ENCODE measurements at places on chromosomes 13 and 19.

DNA sequence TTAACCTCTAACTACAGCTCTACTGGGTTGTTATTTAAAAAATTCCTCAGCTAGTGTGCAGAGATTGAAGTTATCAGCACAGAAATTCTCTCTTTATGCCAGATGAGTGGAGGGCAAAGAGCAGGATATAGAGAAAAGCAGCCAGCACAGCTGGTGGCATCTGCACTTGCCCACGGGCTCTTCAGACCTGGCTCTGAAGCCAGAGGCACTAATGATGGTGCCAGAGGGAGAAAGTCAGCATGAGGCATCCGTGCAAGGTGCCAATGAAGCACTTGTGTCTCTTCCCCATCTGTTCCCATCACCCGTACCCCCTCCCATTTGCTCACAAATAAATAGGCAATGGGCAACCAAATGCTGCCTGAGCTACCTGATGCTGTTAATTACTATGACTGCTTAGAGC, 138.9 kb downstream of the OLFM4 start:
- DNase-seq, result no peak

DNA sequence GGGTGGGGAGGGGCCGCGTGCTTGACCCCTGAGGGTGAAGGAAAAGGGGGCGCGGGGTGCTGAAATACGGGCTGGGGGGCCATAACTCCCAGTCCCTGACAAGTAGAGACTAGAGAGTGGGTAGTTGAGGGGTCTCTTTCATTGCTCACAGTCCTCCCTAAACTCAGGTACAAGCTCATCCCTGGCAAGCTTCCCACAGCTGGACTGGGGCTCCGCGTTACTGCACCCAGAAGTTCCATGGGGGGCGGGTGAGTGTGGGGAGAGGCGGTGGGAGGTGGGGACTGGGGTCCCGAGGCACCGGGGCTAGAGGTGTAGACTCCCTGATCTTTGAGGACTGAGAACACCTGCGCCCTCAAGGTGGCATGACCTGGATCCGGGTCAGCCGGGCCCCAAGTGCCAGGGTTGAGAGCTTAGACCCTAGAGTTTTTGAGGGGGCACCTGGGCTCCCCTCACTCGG, 1.3 kb downstream of the ETV2 start:
- no peak for DNase-seq

DNA sequence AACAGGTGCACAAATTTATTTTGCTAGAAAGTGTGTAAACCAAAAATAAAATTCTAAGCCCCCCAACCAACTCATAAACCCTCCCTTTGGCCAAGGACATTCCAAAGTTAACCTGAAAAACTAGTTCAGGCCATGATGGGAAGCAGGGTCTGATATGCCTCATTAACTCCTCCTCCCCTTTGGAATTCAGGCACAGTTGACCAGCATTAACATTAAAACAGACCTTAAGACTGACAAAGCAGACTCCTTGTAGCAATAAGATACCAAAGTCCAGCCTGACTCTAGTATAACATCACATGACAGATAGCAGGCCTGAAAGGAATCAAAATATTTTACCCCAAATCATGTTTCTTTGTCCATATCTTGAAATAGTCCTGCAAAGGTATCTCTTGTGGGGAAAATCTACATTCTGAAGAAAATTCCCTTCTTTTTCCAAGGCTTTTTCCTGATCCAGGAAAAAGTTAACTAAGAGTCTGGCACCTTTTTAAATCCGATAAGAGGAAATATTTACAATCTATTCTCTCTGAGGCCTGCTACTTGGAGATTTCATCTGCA, 19.7 kb downstream of the NEK5 start:
- DNase-seq, result no peak

DNA sequence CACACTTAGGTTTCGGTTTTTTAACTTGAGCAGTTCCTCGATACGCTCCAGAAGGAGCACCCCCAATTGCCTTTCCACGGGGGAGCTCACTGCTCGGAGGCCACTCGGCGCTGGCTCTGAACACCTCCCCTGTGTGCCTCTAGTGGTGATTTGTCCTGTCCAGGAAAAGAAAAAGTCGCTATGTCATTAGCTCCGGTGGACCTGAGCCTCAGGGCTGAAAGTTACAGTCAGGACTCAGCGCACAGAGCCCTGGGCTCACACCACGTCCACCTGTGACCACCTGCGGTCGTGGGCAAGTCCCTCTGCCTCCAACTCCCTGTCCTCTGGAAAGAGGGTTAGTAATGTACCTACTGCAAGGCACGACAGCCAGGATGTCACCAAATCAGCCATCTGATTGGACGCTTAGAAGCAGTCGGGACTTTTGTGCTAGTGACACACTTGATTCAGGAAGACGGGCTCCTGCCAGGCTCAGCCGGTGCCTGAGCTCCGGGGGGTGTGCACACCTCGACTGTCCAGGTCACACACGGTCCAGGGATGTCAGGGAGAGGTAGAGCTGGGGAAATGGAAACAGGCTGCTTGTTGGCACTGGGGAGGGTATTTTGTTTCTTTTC, 3.9 kb upstream of the TMPRSS9 start:
- DNase-seq, result no peak

DNA sequence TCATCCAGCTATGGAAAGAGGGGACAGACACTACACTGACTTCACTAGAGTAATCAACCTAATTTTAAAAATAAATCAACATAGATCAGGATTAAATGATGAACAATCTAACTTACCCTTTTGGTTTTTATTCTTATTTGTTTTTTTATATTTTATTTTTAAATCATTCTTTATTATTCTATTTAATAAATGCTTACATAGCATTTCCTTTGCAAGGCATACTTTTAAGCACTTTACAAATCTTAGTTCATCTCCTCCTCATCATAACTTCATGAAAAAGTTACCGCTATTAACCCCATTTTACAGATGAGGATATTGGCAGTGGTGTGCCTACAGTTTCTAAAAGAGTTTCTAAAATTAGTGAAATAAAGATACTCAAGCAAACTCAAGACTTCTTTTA, 380.6 kb downstream of the TBC1D4 start:
- DNase-seq, result no peak

DNA sequence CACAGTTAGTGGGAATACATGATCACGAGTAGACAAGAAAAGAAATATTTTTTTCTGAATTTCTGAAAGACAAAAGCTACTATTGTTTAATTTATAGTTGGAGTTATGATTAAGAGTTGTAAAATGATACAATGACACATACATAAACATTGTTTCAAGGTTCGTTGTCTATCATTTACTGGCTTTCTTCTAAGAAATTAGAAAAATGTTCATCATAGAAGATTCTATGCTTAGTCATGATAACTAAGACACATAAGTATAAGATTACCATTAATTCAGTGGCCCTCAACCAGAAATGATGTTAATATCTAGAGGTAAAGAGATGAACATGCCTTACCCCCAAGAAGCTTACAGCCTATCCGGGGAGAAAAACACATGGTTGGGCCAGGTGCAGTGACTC, 1832.8 kb upstream of the PRR20A start:
- DNase-seq, result no peak
